ENCODE measurements at places on chromosomes 6 and 20.

DNA sequence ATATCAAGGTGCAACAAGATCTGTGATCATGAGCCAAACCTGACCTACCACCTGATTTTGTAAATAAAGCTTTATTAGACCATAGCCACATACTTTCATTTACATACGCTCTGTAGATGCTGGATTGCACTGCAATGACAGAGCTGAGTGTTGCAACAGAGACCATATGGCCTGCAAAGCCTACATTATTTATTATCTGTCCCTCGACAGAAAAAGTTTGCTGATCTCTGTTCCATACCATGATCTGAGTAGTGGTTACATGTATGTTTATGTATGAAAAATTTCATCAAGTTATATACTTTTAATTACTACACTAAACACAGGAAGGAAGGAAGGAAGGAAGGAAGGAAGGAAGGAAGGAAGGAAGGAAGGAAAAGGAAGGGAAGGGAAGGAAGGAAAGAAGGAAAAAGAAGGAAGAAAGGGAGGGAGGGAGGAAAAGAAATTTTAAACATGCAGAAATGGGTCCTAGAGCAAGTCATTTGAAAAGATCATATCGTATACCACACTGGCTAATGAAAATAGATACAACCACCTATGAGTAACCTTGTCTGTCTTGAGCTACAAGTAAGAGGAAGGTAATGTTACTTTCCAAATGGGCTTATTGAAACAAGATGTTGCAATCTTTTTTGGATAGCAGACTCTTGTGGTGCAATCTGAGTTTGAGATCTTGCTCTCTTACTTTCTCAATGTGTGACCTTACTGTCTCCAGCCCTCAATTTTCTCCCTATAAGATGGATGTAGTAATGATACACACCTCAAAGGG lies 441.0 kb downstream of the KIF16B start:
- DNase-seq, result no peak

DNA sequence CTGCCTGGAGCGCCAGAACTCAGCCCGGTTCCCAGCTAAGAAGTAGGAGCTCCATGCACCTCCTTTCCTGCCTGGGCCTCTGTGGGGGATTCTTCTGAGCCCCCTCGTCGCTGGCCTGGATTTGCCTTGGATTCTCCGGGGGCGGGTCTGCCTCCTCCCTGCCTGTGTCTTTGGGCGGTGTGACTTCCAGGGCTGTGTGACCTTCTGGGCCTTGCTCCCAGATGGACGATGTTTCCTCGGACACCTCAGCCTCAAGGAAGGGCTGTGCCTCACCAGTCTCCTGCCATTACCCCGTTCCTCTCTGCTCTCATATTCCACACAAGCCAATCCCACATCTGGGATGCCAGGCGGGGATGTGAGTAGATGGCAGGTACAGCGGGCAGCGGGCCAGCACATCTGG lies 76.8 kb downstream of the ERMARD start:
- DNase-seq, result no peak

DNA sequence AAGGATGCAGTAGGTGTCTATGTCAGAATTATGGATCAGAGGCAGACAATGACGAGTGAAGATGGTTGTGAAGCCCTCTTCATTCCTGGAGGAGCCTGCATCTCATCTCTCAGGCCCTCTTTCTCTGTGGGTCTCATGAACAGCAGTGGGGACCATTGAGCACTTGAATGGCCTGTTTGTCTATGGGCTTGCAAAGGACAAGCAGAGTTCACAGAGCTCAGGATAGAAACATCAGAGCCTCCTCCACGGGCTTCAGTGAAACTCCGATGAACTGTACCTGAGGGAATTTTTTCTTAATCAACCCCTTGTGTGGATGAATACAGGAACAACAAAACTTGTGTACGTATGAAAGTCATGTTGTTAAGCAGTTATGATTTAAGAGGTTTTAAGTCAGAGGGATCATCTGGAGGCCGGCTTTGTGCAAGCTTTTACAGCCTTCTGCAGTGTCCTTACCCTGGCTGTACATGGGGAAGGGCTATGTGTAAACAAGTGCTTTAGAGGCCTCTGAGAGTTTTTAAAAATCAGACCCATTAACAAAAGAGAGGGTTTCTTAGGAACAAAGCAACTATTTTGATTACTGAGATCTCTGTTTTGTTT lies 29.7 kb upstream of the PI16 start:
- no peak for DNase-seq

GRCh38 chr6:6595025-6595424 lies 6.5 kb downstream of the LY86 start:
- DNase-seq, result no peak

DNA sequence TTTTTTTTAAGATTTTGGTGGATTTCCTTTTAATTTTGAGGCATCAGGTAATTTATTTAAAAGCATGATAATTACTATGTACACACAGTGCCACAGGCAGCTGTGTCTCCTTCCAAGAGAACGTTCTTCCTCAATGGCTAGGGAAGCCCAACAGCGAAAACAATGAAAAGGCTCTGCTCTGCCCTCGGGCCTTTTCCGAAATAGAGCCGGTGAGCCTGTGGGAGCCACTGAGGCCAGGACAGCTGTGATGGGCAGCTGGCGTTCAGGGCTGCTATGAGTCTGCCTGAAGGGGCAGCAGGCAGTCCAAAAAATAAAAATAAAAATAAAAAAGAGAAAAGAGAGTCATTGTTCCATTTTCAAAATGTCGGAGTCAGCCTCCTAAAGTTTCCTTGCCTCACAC lies 443.8 kb downstream of the KIF16B start:
- no peak for DNase-seq

DNA sequence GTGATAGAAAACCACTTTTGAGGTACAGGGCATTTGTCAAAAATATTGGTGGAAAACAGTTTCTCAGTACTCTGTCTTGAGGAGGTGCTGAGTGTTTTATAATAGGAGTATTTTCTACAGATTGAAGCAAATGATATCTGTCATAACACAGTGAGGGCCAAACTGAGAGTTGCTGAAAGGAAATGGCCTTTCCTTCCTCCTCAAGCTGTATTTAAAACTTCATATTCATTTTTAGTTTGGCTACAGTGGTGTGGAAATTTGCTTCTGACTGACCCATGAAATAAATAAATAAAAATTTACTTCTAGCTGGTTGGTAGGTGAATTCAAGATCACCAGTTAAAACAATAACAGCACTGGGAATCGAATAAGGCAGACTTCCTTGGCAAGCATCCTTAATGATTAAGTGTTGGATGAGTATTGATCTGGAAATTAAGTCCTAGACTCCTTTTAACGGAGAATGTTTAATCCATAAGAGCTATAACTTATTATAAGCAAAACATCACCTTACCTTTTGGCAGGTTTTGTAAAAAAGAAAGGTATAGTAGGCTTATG lies 828.6 kb upstream of the CITED2 start:
- no peak for DNase-seq

DNA sequence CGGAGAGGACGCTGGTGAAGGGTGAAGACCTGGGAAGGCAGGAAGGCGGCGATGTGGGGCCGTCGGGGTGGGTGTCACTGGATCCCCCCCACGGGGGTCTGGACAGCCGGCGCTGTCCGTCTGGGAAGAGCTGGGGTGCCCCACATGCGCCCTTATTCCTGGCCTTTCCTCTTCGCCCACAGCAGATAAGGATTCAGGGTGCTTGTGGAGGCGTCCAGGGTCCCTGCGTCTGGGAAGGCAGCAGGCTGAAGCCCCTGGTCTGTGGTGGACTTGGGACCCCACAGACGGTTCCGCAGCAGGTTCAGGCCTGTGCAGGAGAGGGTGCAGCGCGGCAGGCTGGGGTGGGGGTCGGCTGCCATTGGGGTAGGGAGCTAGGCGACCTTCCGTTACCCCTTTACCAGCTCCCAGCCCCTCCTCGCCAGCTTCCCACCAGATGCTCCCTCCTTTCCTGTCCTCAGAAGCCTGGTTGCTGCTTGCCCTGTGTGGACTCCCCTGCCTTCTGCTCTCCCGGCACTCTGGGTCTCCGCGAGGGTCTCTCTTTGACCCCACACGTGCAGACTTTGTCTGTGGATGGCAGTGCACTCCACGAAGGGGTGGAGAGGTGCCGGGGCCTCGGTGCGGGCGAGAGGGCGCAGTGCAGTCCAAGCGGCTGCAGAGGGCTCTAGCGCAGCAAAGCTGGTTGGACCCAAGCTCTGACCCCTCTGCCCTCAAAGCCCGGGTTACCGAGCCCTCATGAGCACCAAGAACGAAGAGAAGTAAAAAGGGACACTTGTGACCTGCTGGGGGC lies 2.1 kb upstream of the GATA5 start:
- no peak for DNase-seq

DNA sequence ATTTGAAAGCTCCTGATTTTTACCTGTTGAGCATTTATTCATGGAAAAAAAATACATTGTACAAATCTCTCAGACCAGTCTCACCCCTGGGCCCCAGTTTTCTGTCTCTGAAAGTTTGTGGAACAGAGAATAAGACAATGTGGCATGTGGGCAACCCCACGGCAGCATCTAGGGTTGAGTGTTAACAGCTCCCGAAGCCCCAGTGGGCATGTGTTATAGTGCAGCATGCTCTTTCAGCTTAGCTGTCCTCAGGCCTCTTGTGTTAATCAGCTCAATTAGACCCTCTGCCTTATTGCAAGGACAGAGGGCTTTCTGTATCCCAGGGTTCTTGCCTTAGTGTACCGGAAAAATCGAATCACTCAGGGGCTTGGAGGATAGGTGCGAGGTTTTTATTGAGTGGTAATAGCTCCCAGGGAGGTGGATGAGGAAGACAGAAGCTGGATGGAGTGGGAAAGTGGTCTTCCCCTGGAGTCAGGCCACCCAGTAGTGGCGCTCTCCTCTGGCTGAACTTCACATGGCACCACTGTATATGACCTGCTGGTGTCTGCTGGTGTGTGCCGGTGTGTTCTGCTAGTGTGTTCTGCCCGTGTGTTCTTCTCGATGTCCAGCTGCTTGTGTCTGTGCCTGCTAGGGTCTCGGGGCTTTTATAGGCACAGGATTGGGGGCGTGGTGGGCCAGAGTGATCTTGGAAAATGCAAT lies 382.8 kb downstream of the EPM2A start:
- DNase-seq, result no peak

- no peak for DNase-seq
Measured at GRCh38 chr20:36468149-36469000, 72.9 kb upstream of the MYL9 start.

- DNase-seq, result no peak
Measured at GRCh38 chr20:44704551-44704971, 10.6 kb upstream of the CCN5 start.

DNA sequence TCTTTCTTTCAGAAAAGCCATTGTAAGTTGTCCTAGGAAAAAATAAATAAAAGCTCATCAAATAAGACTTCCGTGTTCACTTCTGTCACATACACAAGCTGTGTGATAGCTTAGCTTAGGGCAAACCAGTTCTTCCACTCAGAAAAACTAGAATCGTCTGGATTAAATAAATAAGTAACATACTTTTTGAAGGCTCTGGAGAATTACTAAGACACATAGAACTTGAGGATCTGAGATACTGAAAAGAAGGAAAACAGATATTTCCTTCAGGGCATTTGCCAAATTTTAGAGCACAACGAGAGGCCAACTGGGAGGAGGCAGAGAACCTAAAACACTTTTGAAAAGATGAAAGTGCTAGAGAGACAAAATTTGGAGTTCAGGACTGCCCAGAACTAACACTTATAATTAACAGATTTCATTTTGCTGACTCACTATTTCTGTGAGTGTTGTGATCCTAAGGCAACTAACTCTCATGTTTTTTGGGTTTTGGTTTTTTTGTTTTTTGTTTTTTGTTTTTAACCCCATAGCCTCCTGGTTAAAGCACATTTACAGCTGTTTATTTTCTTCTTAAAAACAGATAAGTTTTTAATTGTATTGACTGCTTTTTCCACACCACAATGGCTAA lies 38.7 kb upstream of the THEMIS start:
- no peak for DNase-seq

GRCh38 chr20:49539481-49540231 lies 28.3 kb downstream of the PTGIS start:
- no peak for DNase-seq

DNA sequence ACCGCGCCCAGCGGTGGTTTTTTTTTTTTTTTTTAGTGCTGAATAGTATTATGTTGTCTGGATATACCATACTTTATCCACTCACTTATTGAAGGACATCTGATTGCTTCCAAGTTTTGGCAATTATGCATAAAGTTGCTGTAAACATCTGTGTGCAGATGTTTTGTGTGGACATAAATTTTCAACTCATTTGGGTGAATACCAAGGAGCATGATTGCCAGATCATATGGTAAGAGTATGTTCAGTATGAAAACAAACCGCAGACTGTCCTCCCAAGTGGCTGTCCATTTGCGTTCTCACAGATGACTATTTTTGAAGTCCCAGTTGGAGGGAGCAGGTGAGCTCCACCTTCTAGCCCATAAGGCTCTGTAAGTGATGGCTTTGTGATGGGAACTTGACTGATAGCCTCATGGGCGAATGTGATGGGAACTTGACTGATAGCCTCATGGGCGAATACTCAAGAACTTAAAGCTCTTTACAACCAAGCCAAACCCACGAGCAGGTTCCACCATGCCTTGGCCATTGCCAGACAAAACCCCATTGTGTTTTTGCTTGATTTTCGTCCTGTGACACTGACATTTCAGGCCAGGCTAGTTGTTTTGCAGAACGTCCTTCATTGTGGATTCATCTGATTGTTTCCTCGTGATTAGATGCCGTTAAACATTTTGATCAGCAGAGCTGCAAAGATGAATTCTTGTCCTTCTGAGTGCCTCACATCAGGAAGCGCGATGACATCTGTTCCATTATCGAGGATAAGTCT lies 51.0 kb downstream of the ZBTB2 start:
- DNase-seq, result no peak

DNA sequence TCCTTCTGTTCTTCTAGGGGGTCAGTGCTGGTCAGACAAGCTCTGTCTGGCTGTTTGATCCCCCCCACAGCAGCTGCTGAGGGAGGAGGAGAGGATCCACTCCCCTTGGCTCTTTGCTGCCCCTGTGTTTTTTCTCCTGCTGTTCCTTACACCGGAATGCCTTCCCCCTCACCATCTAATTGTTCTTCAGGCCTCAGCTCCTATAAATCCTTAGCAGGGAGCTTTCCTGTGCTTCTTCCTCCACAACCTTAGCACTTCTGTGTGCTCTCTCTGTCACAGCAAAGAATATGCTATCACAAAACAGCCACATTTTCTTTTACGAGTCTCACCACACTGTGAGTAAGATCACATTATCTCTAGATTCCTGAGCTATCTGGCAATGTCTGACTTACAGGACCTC lies 196.6 kb downstream of the OTOR start:
- DNase-seq, result no peak

GRCh38 chr6:97557355-97557754 lies 274.3 kb upstream of the MMS22L start:
- DNase-seq, result no peak

DNA sequence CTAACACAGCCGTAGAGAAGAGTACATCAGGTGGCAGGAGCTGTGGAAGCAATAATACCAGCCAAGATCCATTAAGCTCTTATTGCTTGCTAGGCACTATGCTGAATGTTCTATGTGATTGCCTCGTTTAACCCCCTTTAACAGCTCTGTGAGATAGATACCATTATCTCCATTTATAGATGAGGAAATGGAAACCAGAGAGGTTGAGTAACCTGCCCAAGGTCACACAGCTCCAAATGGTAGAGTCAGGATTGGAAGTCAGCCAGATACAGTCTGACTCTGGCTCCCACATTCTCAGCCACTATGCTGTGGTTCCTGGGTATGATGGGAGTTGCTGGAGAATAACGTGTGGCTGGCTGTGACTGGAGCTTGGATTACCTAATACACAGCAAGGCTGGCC lies 92.4 kb downstream of the DLGAP4 start:
- no peak for DNase-seq

GRCh38 chr6:39080246-39080875 lies 31.8 kb downstream of the GLP1R start:
- DNase-seq, result no peak

- DNase-seq, result no peak
Measured at GRCh38 chr6:124655866-124656265, 306.4 kb upstream of the RNF217 start.

GRCh38 chr6:41455818-41456217 lies 90.4 kb upstream of the FOXP4 start:
- no peak for DNase-seq
